ENCODE measurements at places on chromosomes 11 and 22.

DNA sequence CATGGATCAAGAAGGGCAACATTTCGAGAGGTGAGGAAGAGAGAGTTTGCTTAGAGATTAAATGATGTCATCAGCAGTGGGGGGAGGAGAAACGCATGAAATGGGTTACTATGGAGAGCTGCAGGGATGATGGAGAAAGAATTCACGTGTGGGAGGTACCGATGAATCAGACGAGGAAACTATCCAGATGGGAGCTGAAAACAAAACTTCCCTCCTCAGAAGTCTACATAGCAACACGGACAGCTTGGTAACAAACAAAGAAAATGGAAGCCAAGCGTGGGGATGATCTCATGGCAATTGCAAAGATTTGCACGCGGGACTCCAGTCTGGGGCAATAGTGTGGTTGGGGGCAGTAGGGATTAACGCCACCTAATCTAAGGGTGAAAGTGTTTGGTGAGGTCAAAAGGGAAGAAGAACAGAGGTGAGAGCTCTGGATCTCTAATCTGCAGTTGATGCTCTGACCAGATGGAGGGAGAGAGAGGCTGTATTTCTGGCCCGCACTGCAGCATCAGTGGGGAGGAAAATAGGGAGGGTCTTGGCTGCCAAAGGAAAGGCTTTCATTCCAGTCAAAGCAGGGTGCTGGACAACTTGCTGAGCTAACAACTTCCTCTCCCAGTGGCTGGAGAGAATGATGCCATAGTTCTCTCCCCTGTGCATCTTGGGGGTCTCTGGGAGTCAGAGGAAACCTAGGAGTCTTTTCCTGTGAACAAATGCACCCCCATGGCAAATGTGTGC is 43.4 kb upstream of the CSNK2A3 start:
- DNase-seq, result peak; percentile 50

DNA sequence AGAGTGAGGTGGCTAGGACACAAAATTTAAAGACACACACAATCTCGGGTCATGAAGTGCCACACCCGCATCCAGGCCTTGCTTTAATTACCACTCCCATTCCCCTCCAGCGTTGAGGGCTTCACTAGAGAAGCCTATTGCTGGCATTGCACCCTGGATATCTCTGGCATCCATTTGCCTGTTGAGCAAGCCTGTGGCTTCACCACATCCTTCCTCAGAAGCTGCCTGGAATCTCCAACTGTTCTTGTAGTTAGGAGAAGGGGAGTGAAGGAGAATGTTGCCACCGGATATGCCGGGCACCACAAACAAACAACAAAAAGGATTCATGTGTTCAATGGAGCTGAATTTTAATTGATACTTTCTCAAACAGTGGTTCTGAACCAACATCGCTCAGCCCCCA is 34.4 kb upstream of the RCN1 start:
- DNase-seq, result peak; percentile 26

GRCh38 chr11:119615882-119616196 is 113.2 kb downstream of the NECTIN1 start:
- no peak for DNase-seq

- DNase-seq, result peak; percentile 7
Measured at GRCh38 chr11:33040033-33040861, 875 bp downstream of the TCP11L1 start.

DNA sequence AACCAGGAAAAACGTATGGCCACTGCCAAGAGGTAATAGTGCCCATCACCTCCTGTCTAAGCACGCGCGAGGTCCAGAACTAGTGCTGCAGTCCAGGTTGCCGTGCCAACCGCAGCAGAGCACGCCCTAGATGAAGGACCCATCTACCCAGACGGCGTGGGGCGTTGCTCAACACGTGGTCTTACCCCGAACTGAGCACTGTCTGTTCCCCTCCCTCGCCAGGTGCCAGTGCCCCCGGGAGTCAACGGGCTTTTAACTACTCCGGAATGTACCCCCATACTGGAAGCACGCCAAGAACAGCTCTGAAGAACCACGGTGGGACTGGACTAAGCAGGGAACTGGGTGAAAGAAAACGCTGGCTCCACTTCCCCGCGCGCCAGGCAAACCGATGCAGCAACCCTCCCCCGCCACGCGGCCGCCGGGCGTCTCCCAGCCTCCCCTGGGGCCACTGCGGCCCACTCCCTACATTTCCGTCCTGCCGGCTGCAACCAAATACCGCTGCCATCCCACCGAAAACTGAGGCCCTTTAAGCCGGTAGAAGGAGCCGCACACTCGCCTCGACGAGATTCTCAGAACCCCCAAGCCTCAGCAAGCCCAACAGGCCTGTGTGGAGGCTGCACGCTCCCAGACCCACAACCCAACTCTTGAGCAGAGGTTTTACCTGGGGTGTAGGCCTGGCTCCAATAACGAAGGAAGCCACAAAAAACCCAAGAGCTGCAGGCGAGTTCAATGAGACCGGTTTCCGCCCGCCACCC is at the start of gene HSPA8:
Gene HSPA8 (minus strand): TSS at position 734 of the 755 bp plus-strand sequence. CDS start 812 bp downstream, outside the sequence.
- DNase-seq, result peak; percentile 62

DNA sequence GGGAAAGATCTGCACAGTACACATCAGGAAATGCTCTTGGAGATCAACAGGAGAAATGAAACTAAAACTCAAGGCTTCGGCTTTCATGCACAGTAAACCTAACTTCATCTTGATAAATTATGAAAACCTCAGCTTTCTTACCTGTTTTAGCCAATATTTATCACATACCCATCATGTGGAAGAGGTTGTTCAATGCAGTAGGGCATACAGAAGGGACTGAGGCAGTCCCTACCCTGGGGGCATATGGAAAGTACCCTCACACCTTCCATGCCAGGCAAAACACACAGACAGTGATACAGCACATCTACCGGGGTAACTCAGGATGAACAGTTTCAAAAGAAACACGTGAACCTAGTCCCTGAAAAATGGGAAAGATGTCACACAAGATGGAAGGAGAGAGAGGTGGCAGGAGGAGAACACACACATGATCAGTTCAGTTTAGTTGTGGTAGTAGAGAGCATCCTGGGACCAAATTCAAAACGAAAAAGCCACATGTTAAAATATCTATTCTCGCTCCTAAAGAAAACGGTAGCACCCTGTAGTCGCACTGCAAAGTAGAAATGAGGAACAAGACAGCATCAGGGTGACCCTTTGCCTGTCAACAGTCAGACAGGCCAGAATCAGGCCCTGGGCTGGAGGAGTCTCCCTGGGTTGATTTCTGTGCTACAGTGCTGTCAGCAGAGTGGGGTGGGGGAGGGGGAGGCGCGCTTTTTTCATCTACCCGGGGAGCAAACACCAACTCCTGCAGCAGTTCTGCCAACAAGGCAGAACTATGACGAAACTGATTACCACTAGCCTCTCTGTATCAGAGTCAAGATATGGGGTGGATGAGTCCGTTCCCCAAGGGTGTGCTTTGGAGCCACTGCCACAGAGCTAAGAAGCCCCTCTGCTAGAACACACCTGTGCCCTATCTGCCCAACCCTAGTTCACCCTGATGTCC is 1.3 kb downstream of the HIRA start:
- peak; percentile 65 for DNase-seq

DNA sequence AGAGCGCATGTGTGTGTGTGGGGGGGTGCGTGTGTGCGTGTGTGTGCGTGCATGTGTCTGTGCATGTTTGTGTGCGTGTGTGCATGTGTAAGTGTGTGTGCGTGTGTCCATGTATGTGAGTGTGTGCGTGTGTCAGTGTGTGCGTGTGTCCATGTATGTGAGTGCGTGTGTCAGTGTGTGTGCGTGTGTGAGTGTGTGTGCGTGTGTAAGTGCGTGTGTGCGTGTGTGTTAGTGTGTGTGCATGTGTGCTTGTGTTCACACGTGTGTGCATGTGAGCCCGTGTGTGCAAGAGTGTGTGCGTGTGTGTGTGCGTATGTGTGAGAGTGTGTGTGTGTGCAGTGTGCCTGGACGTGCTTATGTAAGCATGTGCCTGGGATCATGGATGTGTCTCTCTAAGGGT is 14.7 kb upstream of the APOL6 start:
- no peak for DNase-seq

GRCh38 chr11:134560066-134560465 is 148.0 kb upstream of the B3GAT1 start:
- DNase-seq, result no peak

GRCh38 chr22:30989474-30989873 is 20.4 kb downstream of the TUG1 start:
- peak; percentile 61 for DNase-seq

DNA sequence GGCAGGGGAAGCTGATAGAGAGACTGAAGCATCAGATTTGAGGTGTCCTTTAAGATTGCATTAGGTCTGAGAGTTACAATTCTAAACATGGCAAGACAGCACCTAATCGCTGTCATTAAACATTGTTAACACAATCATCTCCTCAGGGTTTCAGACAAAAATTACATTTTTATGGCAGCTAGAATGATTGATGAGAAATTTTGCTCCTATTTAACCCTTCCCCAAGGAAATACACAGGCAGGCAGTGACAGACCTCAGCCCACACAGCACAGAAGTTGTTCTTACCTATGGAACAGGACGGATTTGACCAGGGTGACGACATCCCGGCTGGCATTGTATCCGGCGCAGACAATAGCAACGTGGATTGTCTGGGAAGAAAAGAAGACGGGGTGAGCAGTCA is 294.3 kb downstream of the LARGE1 start:
- no peak for DNase-seq

GRCh38 chr11:61545921-61546320 is 35.0 kb downstream of the SYT7 start:
- DNase-seq, result no peak
